SW480 (cell line): ENCODE measurements at places on chromosomes 4 and X.

DNA sequence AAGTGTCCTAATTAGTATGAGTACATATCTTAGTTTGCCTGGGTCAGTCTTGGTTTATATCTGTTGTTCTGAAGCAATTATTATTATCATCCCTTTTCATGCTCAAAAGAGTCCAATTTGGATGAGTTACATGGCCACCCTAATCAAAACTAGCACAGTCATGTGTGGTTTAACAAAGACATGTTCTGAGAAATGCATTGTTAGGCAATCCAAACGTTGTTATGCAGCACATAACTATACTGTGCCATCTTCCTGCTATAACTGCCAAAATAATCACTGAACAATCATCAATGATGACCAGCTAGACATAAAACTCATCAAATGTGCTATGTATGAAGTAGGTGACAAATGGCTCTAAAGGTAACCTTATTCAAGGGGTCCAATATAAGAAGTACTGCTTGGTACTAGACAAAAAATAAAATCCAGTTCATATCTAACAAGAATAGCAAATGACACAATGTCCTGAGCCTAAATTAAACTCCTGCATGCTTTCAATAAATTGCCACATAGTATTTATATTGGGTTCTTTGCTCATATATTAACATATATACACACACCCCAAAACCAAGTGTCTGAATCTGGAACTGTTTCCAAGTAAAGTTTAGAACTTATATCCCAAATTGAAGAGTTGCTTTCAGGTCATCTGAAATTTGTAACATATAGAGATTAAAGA, 41.9 kb downstream of the CNOT6L start:
- DNase-seq, result no peak

DNA sequence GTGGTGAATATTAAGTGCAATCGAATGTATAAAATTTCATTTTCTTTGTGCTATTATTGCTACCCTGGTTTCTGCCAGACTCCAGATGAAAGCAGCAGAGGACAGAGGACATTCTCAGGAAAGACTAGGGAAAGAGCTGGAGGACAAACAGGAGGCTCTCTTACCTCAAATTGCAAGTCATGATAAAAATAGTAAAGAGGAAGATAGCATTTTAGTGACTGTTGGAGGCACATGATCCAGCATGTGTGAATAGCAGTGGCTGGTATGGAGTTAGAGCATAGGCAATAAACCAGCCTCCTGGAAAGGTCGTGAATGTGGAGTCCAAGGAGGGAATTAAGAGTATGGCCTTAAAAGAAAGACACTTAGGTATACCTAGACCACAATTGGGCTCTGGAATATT, 1040.0 kb downstream of the STPG2 start:
- DNase-seq, result no peak

GRCh38 chr4:56134266-56134665, 185.5 kb downstream of the CEP135 start:
- no peak for DNase-seq

DNA sequence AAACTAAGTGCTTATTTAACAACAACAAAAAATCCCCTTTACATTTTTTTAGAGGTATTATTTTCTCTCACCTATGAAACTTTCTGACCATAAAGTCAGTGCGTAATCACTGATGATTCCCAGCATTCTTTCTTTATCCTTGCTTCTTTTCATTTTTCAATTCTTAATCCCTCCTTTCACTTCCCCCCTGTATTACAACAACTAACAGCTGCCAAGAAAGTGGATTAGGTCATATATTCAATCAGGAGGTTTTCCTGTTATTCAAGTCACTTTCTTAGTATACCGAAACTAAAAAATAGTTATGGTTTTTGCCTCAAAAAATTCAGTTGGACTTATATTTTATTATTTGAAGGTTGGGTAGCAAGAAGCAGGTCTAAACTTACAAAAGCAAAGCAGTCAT, 2.1 kb upstream of the STAP1 start:
- DNase-seq, result no peak

- no peak for DNase-seq
Measured at GRCh38 chr4:150906987-150907633, 108.0 kb downstream of the LRBA start.

GRCh38 chrX:13638826-13639225, 14.1 kb upstream of the TCEANC start:
- DNase-seq, result no peak

DNA sequence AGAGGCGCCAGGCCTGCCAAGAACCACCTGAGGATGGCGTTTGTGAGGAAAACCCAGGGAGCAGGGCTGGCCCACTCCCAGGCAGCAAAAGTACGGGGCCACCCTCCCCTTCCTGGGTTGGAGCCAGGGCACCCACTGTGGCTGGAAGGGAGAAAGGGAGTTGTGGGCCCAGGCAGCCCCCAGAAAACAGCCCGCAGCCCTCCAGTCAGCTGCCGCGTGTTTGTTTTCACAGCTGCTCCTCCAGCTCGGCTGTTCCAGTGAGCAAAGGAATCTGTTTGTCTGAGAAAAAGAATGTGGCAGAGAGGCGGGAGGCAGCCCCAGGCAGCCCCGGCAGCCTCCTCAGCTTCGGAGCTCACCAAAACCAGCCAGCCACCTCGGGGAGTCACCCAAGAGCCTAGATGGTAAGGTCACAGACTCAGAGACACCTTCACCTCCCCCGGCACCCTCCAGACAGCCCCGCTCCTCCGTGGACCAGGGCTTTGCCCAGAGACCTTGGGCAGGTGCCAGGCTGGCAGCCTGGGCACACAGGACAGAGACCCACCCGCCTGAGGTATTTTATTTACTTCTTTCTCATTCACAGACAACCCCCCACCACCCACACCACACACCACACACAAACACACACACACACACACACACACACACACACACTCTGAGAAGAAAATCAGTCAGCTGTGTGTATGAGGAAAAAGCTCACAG, 338.1 kb downstream of the BCOR start:
- no peak for DNase-seq

DNA sequence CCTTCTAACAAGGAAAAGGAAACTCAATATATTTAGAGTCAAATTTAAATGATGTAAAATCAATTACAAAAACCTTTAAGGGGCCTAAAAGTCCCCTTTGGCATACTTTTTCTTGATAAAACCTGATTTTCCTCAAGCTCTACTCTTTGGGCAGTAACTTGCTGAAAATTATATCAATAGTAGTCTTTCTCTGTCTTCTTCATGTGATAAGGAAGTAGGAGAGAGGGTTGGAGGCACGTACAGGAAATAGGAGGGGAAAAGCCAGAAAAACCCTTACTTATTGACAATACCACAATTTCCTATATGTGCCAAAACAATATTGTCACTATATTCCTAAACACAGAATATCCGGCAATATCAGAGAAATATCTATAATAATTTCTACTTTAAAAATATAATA, 9.6 kb downstream of the RHOH start:
- DNase-seq, result no peak
